ENCODE measurements at places on chromosomes 7 and 10.

GRCh38 chr7:29444267-29444666, 119.4 kb upstream of the PRR15 start:
- no peak for ATAC-seq

DNA sequence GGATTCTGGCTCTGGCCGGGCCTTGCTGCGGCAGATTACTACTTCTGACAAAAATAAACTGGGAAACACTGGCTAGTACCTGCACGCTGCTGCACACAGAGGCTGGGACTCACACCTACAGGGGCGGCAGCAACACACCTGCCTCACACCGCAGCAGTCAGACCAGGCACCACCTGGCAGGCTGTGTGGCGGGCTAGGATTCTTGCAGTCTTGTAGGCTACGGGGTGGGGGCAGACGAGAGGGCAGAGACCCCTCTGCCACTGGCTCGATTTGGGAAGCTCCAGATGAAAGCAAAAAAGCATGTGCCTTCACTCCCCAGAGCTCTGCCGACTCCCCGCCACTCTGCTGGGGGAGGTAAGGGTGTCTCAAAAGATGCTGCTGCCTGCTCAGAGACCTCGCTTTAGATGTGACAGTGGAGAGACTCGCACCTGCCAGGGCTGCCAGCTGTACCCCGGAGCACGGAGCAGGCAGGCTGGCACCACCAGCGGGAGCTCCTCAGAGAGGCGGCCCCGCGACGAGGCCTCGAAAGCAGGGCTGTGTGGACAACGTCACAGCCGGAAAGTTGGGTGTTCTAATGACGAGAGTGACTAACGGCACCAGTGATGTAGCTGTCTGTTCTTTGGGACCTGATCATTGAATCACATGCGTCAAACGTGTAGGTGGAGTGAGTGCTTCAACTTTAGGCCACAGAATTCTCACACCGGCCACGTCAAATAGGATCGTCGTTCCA, 250.5 kb downstream of the ZMYND11 start:
- no peak for ATAC-seq

DNA sequence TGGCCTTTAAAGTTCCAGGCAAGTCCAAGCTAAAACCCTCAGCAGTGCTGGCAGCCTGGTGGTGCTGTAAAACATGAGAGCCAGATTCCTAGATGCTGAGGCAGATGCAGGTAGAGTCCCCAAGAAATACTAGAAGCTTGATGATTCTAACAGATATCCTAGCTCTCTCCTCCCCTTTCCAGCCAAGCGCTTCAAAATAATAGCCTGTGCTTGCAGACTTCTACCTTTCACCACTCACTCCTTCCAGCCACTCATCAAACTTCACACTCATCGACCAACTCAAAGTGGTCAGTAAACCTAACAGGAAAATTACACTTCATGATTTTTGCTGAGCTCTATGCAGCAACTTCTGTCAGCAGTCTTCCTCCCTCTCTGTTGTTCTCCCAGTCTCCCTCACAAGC, 50.2 kb downstream of the LMBR1 start:
- peak; percentile 58 for ATAC-seq

- ATAC-seq, result no peak
Observed at GRCh38 chr10:65143723-65144122, 1622.5 kb downstream of the REEP3 start.

- peak; percentile 79 for ATAC-seq
Observed at GRCh38 chr7:81150951-81151361, 232.1 kb upstream of the SEMA3C start.

- no peak for ATAC-seq
Observed at GRCh38 chr7:70487428-70487827, 644.5 kb upstream of the GALNT17 start.

DNA sequence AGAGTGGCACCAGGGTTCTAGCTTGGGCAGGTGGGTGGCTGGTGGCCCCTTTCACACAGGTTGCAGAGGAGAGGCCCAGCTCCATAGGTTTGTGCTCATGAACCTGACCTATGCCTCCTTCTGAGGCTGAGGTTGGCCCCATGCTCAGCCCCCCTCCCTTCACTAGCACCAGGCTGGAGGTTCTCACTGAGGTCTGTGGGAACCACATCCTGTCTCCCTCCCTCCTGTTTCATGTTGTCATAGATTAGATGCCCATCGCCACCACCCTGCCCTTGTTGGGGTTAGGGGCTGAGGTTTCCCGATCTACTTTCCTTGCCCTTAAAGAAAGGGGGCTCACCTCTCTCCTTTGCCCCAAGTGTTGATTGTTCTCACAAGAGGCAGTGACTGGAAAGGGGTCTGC, 14.7 kb downstream of the NEUROG3 start:
- no peak for ATAC-seq

GRCh38 chr10:5668429-5668828, 2.0 kb upstream of the ASB13 start:
- no peak for ATAC-seq

DNA sequence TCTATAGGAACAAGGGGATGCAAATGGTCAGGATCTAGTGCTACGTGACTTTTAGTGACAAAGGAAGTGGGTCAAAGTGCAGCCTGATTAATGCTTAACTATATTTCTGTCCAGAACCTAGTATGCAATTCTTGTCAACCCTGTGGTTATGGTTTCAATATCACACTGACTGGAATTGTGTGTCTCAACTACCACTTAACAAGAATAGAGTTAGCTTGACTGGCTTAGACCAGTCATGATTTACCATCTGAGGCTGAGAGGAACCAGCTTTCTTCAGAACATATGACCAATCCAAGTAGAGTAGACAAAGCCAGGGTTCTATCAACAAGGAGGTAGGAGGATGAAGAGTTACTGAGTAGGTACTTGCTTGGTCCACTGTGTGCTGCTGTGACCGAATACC, 54.4 kb downstream of the MYPN start:
- no peak for ATAC-seq

DNA sequence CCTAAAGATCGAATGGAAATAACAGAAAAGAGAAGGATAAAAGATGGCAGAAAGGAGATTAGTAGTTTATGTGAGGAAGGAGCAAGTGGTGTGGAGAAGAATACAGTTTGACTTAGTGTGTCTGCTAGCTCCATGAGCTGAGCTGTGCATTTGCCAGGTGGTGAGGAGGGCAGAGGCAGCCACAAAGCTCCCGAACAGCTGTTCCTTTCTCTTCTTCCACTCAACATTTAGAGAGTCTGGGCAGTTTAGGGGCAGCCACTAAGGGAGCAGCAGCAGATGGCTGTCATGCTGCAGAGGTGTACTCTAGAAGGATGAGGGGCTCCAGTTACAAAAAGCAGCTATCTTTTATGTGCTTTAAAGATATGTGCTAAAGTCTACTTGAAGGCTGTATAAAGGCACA, 674.4 kb downstream of the GRM8 start:
- ATAC-seq, result no peak

DNA sequence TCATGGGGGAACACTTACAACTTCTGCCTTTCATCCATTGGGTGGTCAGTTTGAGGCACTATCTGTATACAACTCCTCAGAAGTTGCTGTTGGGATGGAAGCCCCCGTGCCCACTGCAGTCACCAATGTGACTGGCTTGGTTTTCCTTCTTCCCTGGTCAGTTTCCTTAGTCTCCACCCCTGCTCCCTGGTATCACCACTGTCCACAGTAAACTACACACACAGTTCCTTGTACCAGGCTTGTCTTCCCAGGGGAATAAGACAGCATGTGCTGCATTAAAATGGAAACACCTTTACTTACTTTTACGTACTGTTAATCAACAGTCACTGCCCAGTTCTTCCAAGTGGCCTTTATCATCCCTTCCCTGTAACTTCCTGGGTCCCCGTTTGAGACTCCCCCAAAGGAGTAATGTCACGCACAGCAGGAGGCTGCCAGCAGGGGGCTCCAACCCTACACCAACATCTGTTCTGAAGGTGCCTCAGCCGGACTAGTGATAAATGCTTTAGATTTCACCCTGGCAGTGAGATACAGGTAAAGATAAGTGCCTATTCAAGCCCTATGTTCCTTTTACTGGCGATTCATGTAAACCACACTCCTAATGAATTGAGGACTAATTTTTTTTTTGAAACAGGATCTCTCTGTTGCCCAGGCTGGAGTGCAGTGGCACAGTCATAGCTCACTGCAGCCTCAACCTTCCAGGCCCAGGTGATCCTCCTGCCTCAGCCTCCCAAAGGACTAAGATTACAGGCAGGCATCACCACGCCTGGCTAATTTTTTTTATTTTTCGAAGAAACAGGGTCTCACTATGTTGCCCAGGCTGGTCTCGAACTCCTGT, 45.3 kb upstream of the PIK3AP1 start:
- ATAC-seq, result peak; percentile 99

- ATAC-seq, result peak; percentile 24
Observed at GRCh38 chr7:130821864-130822263, 87.9 kb upstream of the KLF14 start.

GRCh38 chr10:15705298-15705697, 14.4 kb downstream of the ITGA8 start:
- no peak for ATAC-seq

GRCh38 chr7:40918701-40919271, 784.0 kb downstream of the SUGCT start:
- ATAC-seq, result peak; percentile 93

- peak; percentile 94 for ATAC-seq
Observed at GRCh38 chr7:144437370-144438191, 34.1 kb upstream of the NOBOX start.

GRCh38 chr7:127899411-127899810, 131.8 kb downstream of the LRRC4 start:
- no peak for ATAC-seq

DNA sequence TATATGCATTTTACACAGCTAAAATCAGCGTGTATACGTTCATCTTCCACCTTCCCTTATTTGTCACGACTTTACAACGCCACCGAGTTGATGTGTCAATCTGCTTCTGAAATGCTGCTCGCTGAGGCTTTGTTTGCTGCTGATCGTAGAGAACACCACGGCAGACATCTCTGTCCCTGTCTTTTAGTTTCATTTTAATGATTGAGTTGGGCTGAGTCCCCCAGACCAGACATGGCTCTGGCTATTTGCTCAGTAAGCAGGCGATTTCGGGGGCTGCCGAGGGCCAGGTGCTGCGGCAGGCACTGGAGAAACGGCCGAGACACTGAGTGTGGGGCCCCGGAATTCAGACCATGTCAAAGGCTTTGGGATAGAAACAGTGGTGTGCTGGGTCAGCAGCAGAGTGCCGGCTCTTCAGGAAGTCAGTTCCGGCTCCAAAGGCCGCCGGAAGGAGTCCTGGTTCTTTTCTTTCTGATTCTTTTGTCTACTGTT, 5.0 kb downstream of the LRRC27 start:
- no peak for ATAC-seq

DNA sequence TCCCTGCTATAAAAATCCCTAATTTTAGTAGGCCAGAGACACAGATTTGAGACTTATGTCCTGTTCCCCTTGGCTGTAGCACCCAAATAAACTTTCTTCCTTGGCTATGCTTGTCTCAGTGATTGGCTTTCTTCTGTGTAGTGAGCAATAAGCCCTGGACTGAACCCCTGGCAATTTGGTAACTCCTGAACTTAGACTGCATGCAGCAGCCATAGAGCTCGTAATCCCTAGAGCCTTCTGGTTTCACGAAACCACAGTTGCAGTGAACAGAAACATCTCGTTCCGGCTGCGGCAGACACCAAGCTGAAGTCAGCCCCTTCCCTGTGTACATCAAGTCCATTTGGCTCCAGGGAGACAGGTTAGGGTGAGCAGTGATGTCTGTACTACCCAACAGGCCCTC, 172.2 kb downstream of the LYZL1 start:
- ATAC-seq, result no peak

DNA sequence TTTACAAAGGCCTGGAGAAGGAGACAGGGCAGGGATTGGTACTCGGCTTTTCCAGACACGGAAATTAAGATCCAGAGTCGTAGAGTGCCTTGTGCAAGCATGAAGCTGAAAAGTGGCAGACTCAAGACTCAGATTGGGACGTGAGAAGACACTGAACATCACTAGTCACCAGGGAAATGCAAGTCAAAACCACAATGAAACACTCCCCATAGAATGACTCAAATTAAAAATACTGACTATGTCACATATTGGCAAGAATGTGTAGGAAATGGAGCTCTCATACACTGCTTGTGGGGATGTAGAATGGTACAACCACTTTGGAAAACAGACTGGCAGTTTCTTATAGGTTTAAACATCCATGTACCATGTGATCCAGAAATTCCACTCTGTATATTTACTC, 472.0 kb downstream of the RPS24 start:
- no peak for ATAC-seq

GRCh38 chr7:151830121-151830830, 46.6 kb downstream of the PRKAG2 start:
- ATAC-seq, result no peak

- peak; percentile 61 for ATAC-seq
Observed at GRCh38 chr10:108384378-108384777, 1219.9 kb upstream of the SORCS1 start.

DNA sequence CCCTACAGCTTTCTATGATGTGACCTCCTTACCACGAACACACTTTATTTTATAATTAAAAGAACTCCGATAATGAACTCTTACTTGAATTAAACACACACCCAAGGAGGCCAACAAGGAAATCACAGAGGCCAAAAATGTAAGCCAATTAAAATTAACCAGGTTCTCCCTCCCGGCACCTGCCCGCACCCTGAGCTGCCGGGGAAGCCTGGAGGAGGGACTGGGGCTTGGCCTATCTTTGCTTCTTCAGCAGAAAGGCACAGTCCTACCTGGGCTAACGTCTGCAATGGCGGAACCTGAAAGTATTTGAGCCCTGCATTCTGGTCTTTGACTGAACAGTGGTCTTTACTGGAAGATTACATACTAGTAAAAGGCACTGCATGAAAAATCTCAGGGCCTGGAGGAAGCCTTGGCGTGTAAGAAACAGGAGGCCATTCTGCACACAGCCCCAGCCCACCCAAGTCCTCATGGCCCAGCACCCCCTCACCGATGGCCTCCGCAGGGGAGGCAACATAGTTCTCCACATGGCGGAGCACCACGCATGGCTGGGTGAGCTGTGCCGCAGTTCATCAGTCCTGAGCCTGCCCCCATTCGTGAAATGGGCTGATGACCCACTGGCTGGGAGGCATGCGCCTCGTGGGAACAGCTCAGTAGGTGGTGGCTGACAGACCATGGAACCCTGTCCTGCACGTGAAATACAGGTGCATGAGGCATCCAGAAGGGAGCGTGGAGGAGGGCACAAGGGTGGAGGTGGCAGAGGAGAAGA, 173.8 kb downstream of the PARD3 start:
- ATAC-seq, result no peak

DNA sequence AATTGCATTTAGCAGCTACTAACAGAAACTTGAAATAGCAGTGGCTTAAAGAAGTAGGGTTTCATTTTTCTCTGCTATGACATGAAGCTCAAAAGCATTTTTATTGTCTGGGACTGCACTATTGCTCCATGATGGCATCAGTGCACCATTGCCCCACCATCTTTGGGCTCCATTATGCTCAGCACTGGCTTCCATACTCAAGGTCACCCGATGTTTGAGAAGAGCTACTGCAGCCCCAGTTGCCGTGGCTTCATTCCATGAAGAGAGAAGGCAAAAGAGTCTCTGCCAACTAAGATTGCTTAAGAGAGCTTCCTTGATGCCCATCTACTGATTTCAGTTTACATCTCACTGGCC, 192.2 kb upstream of the LRGUK start:
- ATAC-seq, result peak; percentile 46

Measured in SK-N-SH treated with all-trans-retinoic acid at 6 μM for 48 hours (cell line).